ENCODE measurements at places on chromosomes 11 and 22.

- DNase-seq: no peak
These were observed 97.1 kb downstream of the RELT start for GRCh38 chr11:73473252-73473651.

DNA sequence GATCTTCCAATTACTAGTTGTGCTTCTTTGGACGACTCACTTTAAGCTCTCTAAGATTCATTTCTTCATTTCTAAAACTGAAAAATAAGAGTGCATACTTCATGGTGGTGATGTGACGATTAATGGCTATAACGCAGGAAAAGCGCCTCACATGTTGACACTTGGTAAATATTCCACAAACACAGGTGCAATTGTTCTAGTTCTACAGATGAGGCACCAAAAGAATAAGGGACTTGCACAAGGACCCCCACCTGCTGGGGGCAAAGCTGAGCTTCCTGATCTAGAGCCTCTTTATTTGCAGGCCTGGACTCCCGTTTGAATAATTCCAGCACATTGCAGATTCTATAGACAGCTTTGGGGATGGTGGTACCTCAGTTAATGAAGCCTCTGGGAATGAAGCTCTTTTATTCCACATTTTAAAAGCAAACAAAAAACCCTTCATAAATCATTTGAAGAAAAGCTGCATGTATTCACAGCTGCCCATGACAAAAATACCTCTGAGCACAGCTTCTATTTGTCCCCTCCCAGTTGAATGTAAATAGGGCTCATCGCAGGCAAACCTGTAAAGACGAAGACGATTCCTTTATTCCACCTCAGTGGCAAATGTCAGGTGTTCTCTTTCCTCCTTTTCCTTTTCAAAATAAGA is 14.9 kb upstream of the CADM1 start:
- no peak for DNase-seq

DNA sequence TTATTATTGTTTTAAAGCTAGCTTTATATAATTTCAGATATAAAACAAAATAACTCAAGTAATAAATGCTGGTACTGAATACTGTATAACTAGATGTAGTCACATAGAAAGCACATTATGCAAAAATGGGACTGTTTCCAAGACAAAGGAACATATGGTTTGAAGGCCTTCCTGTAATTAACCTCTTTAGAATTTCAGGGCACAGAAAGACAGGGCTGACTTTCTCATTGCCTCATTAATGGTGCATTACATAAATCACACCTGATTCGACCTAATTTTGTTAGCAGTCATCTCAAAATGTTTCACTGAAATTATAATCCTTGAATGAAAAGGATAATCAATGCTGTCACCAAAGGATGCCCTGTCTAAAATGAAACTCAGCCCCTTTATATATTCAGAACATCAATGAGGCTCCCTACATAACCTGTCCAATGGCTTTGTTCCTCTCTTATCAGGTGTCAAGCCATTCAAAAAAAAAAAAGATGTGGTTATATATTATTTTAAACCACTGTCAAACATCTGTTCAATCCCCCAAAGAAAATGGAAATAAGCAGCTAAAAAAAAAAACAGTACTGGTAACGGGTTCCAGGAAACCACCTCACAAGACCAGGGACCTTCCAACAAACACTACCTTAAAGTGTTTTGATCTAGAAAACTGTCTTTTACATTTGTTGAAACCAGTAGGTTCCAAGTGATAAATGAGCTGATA is 77.4 kb downstream of the FAM168A start:
- no peak for DNase-seq

GRCh38 chr22:42418811-42419242 is 13.4 kb downstream of the NFAM1 start:
- no peak for DNase-seq

DNA sequence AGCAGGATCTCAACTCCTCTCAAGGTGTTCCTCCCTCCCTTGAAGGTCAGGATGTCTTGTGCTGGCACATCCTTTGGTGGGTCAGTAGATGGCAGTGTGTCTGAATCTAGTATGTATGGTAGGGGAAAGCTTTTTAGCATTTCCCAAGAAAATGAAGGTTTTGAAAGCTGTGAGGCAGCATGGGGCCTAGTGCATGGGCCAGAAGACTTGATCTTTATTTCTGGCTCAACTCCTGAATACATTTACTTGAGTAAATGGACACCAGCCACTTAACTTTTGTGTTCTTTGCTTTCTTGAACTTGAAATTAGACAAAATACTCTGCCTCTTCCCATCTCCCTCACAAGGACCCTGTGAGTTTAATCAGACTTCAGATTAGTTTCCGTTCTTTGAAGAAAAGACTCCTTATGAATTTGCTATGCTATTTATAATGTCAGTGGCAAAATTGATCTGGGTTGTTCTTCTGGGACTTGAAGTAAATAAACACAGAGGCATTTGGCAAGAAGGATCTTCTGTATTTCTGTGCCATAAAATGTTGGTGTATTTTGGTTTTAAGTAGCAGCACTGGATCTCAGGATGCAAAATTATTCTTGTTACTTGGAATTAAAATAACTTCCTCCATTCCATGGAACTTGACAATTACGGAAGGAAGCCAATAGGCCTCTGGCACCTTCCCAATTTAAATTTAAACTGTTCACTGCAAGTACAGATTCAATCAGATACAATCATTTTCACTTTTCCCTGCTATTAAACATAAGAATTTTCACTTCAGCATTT is 288.8 kb downstream of the CASP12 start:
- peak; percentile 5 for DNase-seq

GRCh38 chr11:120239713-120240640 is at the start of gene POU2F3:
Gene POU2F3, plus strand, starts transcription at chr11:120240140. Its CDS starts 204 bp downstream, at chr11:120240344.
- DNase-seq: no peak

- DNase-seq: no peak
These were observed 54.1 kb upstream of the ZBED5 start for GRCh38 chr11:10911907-10912306.

GRCh38 chr11:35247863-35248262 is 108.9 kb downstream of the CD44 start:
- peak; percentile 18 for DNase-seq

DNA sequence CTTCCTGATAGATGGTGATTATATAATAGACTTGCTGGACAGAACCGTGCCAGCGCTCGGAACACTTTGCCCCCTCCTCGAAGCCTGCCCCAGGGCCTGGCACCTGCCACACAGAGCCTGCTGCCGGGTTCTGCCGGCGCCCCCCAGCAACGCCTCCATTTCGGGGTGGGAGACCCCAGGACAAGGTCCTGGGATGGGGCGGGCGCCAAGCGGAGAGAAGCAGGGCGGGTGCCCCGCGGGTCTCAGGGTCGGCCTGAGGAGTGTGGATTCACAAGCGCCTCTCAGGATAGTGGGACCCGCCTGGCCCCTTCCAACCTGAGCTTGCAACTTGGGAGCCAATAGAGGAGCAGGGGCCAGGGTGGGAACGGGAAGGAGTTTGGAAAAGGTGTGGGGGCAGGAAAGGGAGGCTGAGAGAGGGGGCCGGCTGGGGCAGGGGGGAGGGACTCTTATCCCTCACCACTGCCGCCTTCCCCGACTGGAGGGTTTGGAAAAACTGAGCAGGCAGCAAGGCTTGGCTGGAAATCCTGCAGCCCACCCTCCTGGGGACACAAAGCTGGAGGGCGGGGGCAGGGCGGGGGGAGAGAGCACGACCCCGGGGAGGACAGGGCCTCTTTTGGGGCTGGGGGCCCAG is 3.3 kb upstream of the BCL9L start:
- no peak for DNase-seq

- DNase-seq: no peak
These were observed 44.2 kb downstream of the OTOG start for GRCh38 chr11:17591293-17591692.

- no peak for DNase-seq
These were observed 55.1 kb downstream of the CEP164 start for GRCh38 chr11:117382746-117383145.

GRCh38 chr22:19805821-19806212 is 45.2 kb downstream of the TBX1 start:
- DNase-seq: no peak

DNA sequence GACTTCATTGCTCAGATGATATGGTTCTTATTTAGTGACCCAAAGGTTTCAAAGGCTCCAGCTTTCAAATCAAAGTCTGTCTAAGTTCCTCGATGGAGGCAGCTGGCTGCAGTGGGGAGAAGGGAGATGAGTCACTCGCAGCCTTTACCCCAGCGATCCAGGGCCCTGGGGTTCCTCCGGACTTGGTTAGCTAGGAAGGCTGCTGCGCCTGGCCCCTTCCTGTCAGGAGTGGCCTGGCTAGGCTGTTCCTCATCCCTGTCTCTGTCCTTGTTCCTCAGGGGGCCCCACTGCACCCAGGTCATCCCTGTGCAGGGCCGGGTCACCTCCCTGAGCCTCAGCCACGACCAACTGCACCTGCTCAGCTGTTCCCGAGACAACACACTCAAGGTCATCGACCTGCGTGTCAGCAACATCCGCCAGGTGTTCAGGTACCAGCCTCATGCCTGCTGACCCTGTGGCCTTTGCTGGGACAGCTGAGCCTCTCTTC is 13.9 kb downstream of the ATG16L2 start:
- no peak for DNase-seq

GRCh38 chr11:35930466-35930865 is 13.4 kb upstream of the LDLRAD3 start:
- DNase-seq: no peak

- DNase-seq: no peak
These were observed 41.2 kb upstream of the KLHL35 start for GRCh38 chr11:75474240-75474639.

GRCh38 chr22:39041908-39042307 is 1.2 kb downstream of the APOBEC3F start:
- DNase-seq: no peak

DNA sequence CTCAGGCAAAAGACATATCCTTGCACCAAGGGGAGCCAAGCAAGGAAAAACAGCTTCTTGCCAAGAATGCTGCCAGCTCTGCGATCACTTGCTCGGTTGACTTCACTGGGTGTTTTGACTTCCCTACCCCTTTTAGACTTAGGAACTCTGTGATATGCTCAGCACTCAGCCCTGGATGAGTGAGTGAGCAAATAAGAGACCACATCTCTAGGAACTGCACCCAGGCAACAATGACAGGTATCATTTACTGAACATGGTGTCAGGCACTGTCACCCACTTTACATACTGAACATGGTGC is 3.7 kb upstream of the IRAG1 start:
- no peak for DNase-seq

DNA sequence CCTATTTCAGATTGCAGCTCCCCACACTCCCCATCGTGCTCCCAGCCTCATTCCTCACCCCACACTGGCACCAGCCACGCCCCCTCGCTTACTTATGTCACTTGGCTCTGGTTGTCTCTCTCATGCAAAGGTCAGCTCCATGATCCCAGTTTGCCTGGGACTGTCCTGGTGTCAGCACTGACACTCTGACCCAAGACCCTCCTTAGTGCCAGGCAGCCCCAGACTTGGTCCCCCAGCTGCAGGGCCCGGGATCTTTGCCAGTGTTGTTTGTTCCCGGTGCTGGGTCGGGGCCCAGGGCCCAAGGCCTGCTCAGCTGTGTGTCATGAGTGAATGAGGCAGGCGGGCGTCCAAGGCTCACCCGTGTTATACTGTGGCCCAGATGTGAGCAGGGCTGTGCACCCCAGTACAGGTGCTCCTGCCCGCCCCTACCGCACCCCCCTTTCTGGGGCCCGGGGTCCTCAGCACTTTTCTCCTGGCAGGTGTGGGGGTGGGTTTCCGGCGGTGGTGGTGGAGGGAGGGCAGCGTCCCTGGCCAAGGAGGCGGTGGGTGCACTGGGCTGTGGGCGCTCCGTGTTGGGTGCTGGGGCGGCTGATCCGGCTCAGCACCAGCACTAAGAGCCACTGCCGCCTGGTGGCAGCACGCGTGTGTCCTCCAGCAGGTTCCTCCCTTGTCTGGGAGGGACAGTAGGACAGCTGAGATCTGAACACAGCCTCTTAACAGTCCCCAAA is 19.5 kb downstream of the IL17REL start:
- DNase-seq: peak; percentile 51

GRCh38 chr22:44086271-44087088 is 62.4 kb downstream of the PARVB start:
- DNase-seq: no peak

- no peak for DNase-seq
These were observed 14.9 kb downstream of the SCYL1 start for GRCh38 chr11:65539744-65540289.

DNA sequence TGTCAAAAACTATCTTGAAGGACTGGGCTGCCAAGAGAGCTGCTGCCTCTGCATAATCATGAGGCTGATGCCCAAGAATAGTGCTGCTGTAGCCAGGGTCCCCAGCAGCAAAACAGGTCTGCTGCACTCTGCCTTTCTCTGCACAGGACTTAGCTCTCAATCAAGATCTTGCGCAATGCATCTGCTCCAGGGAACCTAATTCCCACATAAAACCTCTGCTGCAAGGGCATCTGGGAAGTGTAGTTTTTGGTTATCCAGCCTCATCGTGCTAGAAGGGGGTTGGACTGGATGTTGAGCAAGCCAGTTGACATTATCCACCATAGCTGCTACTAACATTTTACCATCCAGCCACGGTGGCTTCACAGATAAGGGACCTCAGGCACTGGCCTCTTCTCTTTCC is 192.7 kb downstream of the C11orf91 start:
- no peak for DNase-seq

GRCh38 chr11:75768112-75768908 is at the start of gene DGAT2:
Gene DGAT2, plus strand, starts transcription at chr11:75768778. Its CDS starts 214 bp downstream, at chr11:75768992.
- DNase-seq: peak; percentile 57

DNA sequence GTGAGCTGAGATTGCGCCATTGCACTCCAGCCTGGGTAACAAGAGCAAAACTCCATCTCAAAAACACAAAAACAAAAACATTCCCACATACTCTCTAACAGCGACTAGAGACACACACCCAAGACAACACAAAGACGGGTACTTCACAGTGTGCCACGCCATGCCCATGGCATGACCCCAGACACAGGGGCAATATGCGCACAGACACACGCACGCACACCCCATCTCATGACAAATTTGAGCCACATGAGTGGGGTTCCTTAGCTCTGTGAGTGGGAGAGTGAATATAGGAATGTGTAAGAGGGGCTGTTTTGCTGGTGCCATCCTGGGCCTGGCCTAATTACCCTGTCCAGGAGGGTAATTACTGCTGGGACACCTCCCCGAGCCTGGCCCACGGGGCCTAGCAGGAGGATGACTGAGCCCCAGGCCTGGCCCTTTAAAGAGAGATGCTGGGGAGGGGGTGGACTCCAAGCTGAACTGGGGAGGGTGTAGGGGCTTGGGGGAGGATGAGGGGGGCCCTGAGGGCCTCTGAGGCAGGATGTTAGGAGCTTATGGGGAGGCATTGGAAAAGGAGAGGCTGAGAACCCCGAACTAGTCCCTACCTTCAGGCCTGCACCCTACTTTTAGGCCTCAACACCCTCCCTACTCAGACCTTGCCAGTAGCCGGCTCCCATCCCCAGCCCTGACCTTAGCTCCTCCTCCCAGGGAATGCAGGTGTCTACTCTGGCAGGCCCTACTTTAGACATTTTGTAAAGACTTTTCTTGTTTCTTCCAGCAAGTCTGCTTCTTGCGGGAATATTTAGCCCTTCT is 1.5 kb downstream of the LTBP3 start:
- DNase-seq: no peak

- DNase-seq: no peak
These were observed 27.9 kb upstream of the MYO18B start for GRCh38 chr22:25714070-25714469.

DNA sequence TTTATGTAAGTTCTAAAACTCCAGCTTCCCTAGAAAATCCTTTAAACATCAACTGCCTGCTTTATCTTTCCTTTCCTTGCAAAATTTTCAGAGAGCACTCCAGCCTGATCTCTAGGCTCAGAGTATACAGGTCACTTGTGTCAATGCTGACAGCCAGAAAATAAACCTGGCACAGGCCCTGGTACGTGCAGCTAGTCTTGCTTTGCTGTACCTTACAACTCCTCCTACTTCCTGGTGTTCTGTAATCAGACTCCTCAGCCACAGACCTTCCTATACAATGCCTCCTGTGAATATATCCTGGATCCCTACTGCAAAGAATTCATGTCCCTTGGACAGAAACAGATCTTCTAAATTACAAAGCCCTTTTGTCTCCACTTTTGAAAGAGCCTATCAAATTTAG is 24.2 kb upstream of the TMEM123 start:
- DNase-seq: no peak
